Kidney tubule cell (primary cell): ENCODE measurements at places on chromosomes 5 and 9.
A peak's percentile ranks its signal among the peaks of the same experiment; 100 is the strongest.

GRCh38 chr9:109098171-109098959, 21.4 kb downstream of the TMEM245 start:
- DNase-seq = peak; percentile 41

DNA sequence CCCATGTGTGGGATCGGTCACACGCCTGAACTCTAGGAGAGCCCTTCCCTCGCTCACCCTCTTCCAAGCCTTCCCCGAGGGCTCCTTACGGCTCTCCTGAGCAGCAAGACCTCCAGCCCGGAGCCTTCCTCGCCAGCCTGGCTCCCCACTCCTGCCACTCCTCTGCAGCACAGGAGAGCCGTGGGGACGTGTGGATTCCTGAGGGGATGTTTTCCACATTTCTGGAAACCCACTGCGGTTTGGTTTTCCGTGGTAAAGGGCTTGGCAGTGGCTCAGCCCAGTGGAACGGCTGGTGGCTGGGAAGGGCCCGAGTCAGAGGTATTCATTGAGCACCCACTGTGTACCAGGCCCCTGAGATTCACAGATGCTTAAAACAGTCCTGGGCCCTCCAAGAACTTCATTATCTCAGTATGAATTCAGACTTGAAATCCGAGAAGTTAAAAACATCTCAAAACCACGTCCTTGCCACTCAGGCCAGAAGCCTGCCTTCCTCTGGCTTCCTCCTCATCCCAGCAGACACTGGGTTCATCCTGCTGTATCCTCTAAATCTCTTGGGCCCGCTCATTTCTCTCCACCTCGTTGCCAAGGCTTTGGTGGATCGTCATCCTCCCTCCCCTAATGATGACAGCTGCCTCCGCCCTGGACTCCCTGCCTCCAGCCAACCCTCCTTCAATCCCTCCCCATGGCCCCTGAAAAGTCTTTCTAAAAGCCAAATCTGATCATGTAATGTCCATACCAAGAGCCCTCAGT, 109.6 kb downstream of the FGF18 start:
- no peak for DNase-seq

DNA sequence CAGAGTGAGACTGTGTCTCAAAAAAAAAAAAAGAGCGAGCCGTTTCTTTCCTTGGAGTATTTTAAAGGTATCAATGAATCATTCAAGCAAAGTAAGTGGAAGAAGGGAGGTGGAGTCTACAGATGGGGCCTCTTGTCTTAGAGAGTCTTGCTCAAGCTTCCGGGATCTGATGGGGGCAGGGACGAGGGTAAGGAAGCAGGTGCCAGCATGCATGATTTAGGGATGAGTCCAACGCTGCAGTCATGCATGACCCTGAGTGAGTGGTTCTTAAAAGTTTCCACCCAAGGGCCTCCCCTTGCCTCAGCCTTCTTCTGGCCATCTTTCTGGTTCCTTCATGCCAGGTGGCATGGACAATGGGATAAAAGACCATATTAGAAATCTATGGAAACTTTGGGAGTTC, 79.6 kb downstream of the MYO10 start:
- peak; percentile 97 for DNase-seq

- no peak for DNase-seq
Observed at GRCh38 chr5:176353533-176353932, 8.0 kb downstream of the KIAA1191 start.

GRCh38 chr9:34558919-34559623, 30.5 kb downstream of the CNTFR start:
- no peak for DNase-seq

- no peak for DNase-seq
Observed at GRCh38 chr5:135178476-135179155, 144.6 kb upstream of the PITX1 start.

DNA sequence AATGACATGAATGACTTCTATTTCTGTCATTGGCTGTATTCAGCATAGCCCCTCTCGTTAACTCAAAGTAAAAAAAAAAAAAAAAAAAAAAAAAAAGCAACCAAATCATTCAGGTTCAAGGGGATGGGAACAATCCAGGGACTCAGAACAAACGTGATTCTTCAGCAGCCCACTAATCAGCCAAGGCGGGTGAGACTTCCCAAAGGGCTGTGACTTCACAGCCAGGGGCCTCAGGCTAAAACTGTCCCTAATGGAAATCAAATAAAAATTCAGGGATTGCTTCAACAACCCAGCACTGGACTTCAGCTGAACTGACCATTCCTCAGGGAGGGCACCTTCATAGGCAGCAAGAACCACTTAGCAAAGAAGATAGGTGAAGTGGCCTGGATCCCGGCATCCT, 86.2 kb upstream of the FAM169A start:
- no peak for DNase-seq

DNA sequence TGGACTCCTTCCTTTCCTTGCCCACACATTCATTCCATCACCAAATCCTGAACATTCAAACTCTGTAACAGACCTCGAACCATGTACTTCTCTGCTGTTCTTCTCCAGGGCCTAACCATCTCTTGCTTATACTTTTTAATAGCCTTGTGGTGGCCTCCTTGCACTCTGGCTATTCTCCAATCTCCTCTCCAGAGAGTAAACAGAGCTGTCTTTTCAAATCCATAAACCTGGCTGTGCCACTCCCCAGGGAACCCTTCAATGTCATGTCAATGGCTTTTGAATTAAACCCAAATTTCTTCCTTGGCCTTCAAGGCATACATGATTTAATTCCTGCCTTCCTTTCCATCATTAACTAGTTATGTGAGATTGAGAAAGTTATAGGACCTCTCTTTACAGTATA, 277.6 kb upstream of the EFNA5 start:
- DNase-seq = no peak

DNA sequence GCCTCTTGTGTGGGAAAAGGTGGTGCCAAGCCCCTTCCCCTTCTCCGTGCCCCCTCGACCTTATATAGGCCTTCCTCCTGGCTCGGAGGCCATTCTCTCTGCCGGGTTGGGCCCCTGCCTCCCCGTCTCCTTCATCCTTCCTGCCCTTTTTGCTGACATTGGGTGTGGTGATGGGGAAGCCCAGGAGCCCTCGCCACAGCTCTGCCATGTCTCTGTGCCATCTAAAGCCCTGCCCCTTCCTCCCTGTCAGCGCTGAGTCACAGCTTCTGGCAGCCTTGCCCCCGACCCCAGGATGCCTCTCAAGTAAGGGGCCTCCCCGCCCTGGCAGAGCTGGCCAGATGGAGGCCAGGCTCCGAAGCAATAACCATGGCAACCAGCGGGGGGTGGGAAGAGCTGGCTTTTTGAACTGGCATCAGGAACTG, 30.4 kb downstream of the JADE2 start:
- peak; percentile 89 for DNase-seq

DNA sequence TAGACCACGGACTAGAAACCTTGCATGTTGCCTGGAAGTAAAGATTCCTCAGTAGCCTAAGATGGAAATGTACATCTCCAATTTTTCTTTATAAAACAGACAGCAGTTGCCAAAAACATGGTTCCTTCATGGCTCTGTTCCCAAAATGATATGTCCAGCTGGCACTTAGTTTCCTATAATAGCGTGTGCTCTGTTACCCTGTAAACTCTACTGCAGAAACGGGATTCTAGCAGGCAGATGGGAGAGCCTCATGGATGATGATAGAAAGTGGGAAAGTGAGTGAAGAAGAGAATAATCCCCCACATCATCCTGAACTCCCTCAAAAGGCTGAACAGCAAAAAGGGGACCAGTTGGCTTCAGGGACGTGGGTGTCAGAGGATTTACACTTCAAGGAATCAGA, 118.2 kb downstream of the FRMD3 start:
- DNase-seq = no peak

DNA sequence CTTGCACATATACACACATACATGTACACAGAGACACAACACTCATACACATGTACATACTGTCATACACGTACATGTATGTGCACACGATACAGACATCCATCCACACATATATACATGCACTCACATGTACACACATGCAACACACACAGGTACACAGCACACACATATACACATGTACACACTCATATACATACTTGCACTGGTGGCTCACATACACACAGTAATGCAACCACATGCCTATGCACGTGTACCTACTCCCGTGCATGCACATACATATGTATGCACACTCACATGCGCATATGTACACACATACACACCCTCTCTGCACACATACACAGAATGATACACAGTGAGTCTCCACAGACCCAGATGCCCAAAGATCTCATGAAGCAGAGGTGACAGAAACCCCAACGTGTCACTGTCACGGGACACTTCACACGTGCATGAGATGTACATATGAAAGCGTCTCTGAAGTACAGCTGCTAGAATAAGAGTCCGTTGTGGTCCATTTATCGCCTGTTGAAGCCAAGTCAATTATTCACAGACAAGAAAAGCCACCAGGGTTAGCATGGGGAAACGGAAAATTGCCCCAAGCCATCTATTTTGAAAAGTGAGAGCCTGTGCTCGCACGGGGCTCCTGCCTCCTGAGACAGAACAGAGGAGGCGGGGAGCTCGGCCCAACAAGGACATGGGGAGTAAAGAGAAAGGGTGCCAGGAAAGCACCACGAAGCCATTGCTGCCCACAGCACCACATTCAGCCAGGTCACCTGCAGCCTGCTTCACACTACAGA, 24.9 kb downstream of the LPCAT1 start:
- peak; percentile 17 for DNase-seq

DNA sequence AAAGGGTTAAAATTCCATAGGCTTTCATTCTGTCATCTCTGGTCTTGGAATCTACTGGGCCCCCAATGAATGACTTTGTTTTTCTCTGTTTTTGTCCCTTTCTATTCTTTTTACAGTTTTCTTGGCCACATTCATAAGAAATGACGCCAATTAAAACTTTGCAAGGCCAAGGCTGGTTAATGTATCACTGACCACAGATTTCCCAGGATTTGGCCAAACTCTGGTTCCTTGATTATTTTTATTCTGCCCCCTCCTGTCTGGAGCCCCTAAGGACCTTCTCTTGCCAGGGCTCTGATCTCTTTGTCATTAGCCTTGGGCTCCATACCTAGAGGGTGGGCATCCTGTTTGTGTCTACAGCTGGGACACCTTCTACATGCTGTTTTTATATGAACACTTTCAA, 388.9 kb upstream of the PAPPA start:
- DNase-seq = peak; percentile 27

GRCh38 chr9:130740218-130741023, 46.8 kb downstream of the EXOSC2 start:
- DNase-seq = no peak

- DNase-seq = no peak
Observed at GRCh38 chr5:38681029-38681706, 124.7 kb upstream of the LIFR start.

GRCh38 chr9:7879551-7880245, 80.1 kb upstream of the DMAC1 start:
- DNase-seq = peak; percentile 97

DNA sequence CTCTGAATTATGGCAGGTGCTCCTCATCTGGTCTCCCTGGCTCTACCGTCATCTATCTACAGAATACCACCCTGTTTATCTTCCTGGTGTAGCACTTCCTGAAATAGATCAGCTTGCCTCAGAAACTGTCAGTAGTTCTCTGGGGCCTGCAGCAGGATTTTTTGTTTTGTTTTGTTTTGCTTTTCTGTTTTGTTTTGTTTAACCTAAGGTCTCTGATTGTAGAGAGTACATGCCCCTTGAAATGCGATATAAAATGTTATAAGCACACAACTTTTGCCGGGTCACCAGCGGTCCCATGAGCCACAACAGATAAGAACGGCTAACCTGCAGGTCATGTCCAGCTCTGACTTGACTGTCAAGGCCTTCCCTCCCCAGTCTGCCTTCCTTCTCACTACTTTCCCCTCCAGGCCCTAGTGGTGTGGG, 26.6 kb upstream of the CREBRF start:
- no peak for DNase-seq

DNA sequence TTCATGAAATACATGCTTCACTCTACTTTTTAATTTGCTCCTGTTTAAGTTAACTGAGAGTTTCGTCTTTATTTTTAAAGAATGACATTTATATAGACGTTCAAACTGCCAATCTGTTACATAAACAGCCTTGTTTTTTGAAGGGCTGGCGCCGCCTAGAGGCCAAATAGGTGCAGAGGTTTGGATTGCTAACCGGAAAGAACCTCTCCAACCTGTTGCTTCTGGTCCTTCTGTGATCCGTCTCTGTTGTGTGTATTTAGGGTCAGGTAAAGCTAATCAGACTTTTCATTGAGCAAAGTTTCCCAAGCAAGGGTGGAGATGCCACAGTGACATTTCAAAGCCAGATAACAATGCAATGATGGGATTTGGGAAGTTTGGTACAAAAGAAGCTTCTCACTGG, 39.5 kb upstream of the GLIS3 start:
- peak; percentile 89 for DNase-seq

GRCh38 chr5:180598797-180599589, 7.7 kb upstream of the SCGB3A1 start:
- no peak for DNase-seq

DNA sequence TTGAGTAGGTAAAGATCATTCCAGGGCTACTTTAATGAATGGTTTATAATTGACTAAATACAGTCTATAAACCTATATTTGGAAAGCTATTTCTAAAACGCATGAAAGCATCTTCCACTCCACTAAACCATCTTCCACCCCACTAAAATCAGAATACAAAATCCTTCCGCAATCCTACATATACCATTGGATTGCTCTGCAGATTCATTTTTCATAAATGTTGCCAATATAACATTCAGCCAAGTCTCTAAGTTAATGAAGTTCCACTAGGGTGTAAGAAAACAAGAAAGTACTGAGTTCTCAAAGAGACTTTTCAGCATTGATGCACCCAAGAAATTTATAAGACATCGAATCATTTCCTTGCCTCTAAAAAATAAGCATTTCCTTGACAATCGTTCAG, 4.7 kb downstream of the SLC24A2 start:
- no peak for DNase-seq

- peak; percentile 92 for DNase-seq
Observed at GRCh38 chr9:20551835-20552234, 70.5 kb downstream of the MLLT3 start.

DNA sequence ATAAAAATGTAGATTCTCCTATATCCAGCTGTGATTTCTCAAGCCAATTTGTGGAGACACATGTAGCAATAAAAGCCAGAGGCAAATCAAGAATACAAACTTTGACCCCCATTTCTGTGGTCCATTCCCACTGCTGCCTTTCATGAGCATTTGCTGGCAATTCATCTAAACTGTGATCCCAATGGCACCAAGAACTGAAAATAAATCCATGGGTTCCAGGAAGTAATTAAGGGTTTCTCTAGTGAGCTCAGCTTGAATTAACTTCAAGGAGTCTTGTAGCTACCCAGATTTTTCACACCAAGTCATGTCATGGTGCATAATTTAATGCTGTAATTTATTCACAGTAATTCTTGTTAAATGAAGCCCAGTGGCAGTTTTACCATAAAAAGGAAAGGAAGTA, 145.0 kb upstream of the SMC2 start:
- no peak for DNase-seq

- no peak for DNase-seq
Observed at GRCh38 chr5:144202072-144202471, 31.4 kb downstream of the KCTD16 start.

- no peak for DNase-seq
Observed at GRCh38 chr5:157159209-157159751, 6.8 kb downstream of the GARIN3 start.
